ENCODE measurements at places on chromosomes 1 and 21.
A peak's percentile ranks its signal among the peaks of the same experiment; 100 is the strongest.

DNA sequence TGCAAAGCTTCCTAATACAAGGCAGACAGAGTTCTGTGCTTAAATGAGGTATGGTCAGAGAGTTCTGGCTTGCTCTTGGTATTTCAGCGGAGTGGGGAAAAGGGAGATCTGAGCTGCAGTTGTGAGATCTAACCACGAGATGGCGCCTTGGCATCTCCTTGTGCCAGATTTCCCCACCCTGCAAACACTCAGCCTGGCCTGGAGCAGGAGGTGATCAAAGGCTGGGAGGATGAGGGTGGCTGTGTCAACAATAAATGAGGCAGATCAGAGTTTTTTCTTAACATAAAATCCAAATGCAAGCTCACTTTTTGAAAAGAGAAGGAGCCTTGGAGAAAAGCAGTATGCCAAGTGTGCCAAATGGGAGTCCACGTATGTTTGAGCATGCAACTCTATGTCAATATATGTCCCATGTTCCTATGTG, 4.1 kb upstream of the TFAP2E start:
- peak; percentile 85 for DNase-seq

GRCh38 chr21:45139473-45139872, 65.1 kb downstream of the ADARB1 start:
- no peak for DNase-seq

- DNase-seq, result peak; percentile 70
Observed at GRCh38 chr1:186950547-186950946, 121.8 kb downstream of the PLA2G4A start.

- peak; percentile 22 for DNase-seq
Observed at GRCh38 chr1:55155522-55155921, 59.6 kb downstream of the USP24 start.

DNA sequence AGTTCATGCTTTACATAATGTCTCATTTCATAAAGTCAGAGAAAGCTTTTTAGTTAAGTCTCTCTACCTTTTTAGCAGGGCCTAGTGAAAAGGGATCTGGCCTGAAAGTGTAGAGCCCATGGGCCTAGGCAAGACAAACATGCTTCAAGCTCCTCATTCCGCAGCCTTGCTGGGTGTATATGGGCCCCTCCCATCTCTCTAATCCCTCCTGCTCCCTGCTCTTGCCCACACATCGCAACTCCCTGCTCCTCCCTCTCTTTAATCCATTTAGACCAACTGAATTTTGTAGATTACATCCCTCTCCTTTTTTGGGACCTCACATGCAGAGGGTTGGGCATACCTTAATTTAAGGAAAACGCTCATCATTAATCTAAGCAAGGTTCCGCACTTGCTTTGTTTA, 42.3 kb upstream of the CCDC190 start:
- no peak for DNase-seq

- no peak for DNase-seq
Observed at GRCh38 chr1:27101696-27102095, 53.2 kb downstream of the SLC9A1 start.

DNA sequence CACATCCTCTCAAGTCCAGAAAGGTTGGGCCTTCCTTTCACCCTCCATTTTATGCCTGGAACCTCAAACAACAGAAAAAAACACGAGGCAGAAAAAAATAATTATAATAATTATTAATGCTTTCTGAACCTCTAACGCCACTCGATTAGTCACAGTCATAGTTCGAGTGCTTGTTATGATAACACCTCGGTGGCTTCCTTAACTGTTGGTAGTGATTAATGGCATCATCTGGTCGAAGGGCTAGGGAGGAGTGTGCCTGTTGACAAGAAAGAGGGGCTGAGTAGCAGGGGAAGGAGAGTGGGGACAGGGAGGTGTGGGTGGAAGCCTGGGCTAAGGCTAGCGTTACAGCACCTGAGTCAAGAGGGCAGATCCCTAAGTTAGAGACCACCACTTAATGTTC, 21.3 kb upstream of the IL10 start:
- DNase-seq, result no peak

DNA sequence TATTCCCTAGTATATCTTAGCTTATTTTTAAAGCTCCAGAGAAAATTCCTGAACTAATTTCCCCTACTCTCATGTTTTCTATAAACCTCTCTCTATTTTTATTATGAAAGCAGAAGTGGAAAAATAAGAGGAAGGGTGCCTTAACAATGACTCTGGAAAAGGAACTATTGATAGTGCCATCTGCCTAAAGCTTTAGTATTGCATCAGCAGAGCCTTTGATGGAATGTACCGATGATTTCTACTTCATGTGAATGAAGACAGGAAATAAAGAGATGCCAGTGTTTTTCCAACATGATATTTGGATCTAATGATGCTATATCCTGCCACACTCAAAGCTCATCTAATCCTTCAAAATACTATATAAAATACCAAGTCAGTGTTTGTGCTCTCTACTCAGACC, 35.1 kb downstream of the TNFSF18 start:
- DNase-seq, result no peak

DNA sequence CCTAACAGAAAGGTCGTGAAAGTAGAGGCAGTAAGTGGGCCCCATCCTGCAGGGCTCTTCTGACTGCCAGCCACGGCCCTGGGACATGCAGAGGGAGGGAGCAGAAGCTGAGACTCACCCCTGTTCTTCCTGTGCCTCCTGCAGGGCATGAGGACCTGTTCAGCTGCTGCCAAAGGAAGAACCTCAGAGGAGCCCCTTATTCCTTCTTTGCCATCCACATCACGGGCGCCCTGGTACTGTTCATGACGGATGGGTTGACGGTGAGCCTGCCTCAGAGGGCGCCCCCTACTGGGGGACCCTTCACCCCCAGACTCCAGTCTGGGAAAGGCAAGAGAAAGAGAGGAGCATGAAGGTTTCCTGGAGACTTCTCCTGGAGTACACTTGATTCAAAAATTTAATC, 47.1 kb downstream of the ELK4 start:
- no peak for DNase-seq

DNA sequence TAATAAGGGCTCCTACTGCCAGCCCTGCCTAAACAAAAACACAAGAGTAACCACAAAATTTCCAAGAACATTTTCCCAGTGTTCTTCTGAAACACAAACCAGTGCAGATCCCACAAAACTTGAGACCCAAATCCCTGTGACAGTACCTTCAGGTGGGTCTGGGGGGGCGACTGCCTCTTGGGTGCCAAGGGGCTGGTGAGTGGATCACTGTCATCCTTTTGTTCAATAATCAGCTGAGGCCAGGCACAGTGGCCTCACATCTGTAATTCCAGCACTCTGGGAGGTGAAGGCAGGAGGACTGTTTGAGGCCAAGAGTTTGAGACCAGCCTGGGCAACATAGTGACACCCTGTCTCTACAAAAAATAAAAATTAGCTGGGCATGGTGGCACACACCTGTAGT, 87.6 kb downstream of the GLIS1 start:
- DNase-seq, result no peak

- DNase-seq, result no peak
Observed at GRCh38 chr1:147486876-147487656, 54.2 kb upstream of the BCL9 start.

DNA sequence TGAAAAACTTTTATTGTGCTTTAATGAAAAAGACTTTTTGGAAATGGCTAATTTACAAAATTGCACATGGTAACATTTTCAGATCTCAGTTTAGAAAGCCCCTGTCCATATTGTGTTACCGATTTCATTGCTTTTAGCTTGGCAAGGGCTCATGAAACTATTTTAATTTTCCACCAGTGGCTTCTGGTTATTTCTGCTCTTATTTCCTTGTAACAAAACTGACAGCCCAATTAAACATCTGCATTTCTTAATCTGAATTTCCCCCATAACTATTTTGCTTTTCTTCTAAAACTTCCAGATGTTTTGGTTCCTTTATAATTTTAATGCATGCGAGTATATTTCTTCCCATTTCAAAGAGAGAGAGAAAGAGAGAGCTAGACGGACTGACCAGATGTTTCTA, 264.8 kb downstream of the PTPRC start:
- no peak for DNase-seq

DNA sequence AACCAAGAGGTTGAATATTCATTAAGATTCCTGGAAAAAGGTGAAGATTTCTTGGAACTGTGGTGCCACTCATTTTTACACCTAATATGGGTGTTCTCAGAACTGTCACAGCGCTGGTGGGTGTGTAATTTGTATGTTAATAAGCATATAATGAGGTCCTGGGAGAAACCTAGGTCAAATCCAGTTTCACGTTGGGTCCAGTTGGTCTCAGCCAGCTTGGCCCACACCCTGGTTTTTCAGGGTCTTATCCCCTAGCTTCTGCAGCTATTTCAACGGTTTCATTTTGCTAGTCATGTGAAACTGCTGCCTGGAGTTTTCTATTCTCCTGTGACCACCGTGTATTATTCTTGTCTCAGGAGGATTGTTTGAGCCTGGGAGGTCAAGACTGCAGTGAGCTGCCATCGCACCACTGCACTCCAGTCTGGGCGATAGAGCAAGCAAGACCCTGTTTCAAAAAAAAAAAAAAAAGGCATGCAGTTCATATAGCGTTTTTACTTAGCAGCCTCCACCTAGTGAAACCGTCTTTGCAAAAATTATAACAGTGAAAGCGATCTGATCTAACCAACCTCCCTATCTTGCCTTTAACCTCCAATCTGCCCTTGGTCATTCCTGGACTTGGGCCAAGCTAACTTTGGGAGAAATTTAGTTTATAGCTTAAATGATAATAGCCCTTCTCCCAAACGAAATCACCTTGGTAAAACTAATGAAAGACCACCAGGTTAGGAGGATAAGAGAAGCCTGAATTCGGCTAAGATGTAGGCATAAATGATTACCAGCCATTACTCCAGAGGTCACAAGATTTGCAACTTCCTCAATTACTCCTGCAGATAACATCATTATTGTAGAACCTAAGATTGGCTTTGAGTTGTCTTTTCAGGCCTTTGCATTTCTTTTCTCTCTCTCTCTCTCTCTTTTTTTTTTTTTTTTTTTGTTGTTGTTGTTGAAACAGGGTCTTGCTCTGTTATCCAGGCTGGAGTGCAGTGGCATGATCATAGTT, 44.0 kb downstream of the PTAFR start:
- DNase-seq, result no peak

DNA sequence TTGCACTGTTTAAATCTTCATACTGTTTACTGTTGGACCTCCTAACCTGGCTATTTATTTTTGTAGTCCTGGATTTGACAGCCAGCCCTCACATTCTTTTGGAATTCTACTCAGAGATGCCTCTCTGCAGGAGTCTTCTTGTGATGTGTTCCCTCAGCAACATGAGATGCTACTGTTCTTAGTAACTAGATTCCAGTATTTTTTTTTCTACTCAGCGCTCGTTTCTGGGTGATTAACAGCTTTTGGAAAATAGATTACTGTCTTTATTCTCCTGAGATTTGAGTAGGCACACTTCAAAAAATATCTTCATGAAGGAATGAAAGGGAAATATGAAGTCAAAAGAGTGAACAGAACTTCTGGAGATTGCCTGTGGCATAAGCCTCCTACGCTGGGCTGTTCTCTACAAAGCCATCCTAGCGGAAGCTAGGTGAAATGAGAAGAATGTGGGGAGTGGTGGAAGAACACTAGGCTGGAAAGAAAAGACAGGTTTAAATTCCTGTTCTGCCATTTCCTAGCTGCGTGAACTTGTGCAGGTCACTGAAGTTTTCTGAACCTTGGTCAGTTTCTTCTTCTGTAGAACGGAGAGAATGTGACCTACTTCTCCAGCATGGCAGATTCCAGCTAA, 75.9 kb downstream of the LRRC8C start:
- DNase-seq, result peak; percentile 80

GRCh38 chr21:27572696-27573095, 605.8 kb upstream of the ADAMTS5 start:
- DNase-seq, result peak; percentile 85

- DNase-seq, result no peak
Observed at GRCh38 chr1:28170001-28170596, 6.4 kb downstream of the PTAFR start.

GRCh38 chr1:27113861-27114260, 41.1 kb downstream of the SLC9A1 start:
- no peak for DNase-seq

GRCh38 chr1:160129966-160130365, 14.4 kb downstream of the ATP1A2 start:
- no peak for DNase-seq

GRCh38 chr1:69985901-69986439, 219.4 kb downstream of the LRRC40 start:
- no peak for DNase-seq

GRCh38 chr1:15519625-15520024, 4.4 kb downstream of the CASP9 start:
- DNase-seq, result no peak

DNA sequence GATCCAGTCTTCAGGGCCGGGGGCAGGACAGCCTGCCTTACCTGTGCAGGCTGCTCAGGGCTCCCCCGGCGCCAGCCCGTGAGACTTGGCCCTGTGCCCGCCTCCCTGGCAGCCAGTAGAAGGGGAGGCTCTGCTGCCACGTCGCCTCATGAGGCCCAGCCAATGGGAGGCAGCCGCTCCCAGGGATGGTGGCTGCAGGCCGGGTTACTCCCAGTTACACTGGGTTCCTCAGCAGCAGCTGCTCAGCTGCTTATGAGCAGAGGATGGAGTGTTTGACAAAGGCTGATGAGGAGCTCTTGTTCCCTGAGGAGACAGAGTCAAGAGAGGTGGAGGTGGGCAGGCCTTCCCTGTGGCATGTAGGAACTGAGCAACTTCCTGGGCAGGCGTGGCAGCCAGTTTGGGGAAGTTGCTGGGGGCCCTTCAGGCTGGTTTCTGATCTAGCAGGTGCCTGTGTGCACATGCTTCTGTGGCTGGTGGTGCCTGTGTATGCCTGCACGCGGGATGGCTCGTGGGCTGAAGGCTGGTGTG, 5.5 kb downstream of the MFSD2A start:
- no peak for DNase-seq

DNA sequence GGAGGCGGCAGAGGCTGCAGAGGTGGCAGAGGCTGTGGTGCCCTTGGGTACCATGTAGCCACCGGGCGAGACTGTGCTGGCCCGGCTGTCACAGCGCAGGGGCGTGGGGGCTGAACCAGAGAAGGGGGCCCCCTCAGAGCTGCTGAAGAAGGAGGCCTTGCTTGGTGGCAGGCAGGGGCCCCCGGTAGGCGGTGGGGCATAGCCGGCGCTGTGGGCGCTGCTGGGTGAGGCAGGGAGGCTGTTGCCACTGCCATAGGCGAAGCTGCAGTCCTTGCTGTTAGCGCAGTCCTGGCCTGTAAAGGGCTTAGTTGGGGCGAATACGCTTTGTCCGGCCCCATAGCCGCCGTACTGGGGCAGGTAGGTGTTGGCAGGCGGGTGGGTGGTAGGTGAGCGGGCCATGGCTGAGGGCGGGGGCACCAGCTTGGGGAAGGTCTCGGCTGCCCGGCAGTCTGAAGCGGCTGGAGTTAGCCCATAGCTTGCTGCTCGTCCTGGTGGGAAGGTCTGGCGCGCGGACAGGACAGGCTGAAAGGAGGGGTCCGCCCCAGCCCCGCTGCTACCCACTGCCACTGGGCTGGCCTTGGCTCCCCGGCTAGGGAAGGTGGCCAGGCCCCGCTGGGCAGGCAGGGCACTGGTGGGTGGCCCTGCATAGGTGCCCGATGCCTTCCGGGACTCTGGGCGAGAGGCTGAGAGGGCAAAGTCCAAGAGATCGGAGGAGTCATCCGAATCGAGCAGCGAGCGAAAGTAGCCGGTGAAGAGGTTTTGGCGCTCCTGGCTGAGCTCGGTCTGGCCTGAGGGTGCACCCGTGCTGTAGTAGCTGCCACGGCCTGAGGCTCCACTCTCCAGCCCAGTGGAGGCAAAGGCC, 54.9 kb downstream of the AHDC1 start:
- DNase-seq, result no peak

All from choroid plexus epithelial cell (primary cell).